ENCODE measurements at places on chromosomes 3 and 15.

- no peak for DNase-seq
Measured at GRCh38 chr15:31342381-31342780, 15.7 kb downstream of the KLF13 start.

GRCh38 chr3:43223670-43224364, 62.5 kb upstream of the SNRK start:
- DNase-seq: no peak

DNA sequence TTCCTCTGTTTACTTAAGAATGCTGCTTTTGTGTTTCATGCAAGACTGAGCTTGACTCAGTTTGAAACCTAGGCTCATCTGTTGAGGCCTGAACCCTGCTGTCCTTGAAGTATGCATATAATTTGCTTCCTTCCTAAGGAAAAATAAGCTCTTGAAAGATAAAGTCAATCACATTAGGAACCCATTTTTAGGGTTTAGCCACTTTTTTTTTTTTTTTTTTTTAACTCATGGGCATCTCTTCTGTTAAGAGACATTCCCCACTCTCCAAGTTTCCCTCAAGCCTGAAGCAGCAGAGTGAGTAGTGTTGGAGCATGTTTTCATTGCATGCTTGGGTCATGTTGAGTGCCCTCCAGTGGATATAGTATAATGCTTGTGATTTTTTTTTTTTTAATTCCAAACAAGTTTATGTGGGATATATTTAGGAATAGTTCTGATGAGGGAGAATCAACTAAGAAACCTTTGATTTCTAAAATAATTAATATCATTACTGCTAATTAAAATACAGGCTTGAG, 3.6 kb downstream of the CTNNB1 start:
- no peak for DNase-seq

DNA sequence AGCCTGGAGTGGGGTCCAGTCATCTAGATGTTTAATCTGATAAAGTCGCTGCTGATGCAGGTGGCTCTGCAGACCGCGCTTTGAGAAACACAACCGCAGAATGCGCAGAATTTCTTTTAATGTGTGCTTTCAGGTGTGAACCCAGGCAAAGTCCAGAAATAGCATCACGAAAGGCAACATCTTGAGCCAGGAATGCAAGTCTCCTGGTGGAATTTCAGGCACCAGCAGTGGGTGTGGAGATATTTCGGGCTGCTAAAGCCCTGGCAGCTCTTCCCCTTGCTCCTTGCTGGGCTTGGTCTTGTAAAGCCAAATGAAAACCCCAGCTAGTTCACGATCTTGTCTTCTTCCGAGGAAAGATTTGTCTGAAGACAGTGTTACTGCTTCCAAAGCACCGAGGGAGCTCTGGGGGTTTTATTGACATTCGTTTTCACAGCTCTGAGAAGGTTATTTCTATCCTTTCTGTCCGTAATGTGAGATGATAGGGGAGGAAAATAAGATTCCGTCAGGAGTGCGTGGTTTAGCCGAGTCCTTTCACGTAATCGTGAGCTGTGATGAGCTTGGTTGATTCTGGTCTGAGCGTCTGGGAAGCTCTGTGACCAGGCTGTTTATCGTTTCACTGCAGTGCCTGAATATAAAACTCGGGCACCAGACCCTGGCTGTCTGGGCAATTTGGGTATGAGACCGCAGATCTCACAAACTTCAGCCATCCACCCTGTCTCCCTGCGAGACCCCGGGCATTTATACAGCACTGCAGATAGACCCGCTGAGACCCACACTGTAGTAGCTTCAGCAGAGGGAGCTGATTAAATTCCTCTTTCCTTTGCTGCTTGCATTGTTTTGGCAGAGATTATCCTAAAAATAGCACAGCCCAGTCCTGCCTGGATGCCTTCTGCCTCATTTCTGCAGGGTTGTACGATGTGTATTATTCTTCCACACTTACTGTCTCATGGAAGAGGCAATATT, 67.0 kb upstream of the SLC25A26 start:
- DNase-seq: no peak

DNA sequence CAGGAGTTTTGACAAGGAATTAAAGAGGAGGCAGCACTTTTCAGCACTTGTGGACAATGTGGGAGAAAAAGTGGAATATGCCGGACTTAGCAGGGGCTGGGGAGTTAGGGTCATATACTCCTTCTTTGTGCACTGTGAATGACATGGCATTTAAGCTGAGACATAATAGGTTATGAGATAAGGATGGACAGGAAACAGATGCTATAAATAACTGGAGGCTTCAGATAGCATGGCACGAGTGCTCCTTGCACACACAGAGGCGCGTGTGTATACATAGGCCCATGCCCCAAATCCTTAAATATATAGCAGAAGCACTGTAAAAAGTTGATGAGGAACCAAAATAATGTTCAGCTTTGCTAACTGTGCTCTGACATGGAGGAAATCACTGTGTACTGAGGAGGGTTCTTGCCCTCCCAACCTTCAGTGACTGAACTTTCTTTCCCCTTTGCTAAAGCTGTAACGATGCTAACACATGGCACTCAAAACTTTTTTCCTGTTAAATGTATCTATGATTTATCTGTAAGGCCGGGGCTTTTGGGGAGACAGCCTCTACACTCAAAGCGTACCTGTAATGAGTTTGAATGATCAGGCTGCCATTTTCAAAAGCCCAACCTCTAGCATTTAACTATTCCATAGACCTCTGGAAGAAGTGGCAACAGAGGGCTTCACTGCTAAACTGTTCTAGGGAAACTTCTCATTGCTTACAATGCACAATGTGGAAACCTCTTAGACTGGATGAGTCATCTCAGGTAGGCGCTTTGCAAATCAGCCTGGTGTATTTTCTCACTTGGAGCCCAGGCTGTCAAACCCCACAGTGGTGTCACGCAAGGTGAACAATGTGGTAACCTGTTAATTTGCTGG, 784.6 kb downstream of the NR2F2 start:
- DNase-seq: no peak
